ENCODE measurements at places on chromosomes 3 and 15.
A peak's percentile ranks its signal among the peaks of the same experiment; 100 is the strongest.

DNA sequence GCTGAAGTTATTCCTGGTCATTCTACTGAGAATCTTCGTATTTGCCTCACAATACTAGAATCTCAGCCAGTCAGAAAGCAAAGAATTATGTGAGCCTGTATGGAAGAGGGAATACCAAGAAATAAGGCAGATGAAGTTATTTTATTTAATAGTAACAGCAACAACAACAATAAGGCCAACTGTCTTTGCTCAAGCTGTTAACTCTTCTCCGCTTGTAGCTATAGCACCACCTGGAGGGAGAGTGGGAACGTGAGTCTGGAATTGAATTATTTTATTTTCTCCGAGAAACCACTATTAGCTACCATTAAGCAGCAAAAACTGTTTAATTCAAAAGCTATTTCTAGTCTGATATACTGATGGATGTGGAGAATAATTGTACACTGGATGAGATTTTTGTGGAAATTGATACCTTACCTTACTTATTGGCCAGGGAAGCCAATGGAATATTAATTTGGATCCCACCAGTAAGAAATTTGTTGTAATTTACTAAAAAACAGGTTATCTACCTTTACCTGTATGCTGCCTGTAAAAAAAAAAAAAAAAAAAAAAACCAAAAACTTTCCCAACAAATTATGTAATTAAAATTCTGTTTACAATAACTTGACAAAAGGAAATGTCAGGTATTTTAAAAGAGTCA lies 50.1 kb downstream of the CALML4 start:
- DNase-seq: peak; percentile 51

DNA sequence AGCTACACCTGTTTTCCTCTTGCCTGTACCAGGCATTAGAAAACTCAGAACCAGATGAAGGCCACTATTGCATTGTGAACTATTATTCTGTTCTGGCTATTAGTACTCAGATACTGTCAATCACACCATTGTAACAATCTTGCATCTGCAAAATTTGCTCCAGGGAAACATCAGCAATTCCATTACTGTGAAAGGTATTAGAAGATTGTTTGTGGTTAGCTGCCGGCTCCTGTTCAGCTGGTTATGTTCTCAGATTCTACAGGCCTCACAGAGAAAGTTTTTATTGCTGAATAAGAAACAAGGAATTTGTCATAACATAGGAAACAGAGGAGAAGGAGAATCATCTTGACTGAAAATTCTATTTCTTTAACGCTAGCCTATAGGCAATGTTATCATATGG lies 179.9 kb downstream of the PLOD2 start:
- no peak for DNase-seq

- DNase-seq: no peak
Observed at GRCh38 chr3:168591587-168591986, 495.9 kb upstream of the GOLIM4 start.

GRCh38 chr15:68815598-68815997 lies 5.1 kb downstream of the ANP32A start:
- no peak for DNase-seq

DNA sequence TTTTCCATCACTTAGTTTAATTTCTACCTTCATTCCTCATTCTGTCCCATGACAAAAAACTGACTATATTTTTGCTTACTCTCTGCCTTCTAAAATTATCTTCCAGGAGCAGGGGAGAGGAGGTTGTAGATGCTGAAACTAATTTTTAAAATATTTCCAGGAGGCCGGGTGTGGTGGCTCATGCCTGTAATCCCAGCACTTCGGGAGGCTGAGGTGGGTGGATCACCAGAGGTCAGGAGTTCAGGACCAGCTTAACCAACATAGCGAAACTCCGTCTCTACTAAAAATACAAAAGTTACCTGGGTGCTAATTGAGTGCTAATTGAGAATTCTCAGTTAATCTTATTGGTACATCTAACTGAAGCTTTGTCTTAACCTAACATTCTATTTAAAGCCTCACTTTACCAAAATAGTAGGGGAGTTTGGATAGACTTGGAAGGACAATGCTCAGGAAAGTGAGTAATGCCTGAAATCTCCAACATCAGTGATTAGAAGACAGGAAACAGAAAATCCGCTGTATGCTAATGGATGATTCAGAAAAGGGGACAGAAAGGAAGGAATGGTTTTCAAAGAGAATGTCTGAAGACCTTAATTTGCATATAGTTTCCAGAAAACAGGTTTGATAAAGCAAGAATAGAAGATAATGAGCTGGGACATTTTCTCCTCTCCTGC lies 336.1 kb downstream of the GBE1 start:
- no peak for DNase-seq
